AG04449 (cell line): ENCODE measurements at places on chromosomes 16 and 17.
A peak's percentile ranks its signal among the peaks of the same experiment; 100 is the strongest.

DNA sequence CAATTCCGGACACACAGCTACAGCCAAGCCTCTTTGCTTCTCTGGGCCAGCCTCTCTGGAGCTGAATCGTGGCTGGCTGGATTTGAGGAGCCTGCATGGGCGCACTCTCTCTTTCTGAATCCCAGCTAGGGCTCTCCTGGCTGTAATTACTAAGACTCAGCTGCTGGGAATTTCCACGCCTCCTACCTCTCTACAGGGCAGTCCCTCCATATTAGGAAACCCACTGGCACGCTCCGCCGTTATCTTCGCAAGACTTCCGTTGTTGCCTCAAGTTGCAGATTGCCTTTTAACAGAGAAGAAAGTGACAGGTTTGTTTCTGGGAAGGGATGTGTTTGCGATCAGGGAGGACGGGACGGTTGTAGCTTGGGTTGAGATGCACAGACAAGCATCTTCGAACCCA, 188.4 kb upstream of the NLRP1 start:
- DNase-seq, result no peak

DNA sequence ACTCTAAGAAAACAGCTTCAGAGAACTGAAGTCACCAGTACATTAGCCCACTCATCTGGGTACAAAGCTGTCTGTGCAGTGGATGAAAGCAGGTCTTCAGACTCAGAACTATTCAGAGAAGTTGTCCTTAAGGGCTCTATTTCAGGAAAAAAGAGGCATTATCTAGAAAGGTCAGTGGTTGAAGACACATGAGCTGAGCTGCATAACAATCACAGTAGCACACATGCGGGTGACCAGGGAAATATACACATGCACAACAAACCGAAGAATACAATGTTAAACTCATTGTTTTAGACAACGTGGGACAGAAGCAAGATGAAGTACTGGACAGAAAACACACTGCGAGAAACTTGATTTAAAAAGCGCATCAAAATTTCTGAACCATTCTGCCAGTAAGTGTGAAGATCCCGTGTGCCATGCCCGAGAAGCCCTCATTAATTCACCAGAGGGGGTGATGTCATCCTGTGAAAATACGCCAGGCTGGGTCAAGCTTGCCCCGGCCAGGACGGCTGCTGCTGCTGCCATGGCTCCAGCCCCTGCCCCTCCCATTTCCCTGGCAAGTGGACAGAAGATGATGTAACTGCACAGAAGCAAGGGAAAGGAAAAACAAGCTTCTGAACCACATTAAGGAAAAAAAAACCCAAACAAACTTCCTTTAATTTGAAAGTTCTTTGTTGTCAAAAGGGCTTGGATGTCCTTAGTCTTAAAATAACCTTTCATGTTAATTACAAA, 10.1 kb downstream of the DYNC1LI2 start:
- DNase-seq, result peak; percentile 49

DNA sequence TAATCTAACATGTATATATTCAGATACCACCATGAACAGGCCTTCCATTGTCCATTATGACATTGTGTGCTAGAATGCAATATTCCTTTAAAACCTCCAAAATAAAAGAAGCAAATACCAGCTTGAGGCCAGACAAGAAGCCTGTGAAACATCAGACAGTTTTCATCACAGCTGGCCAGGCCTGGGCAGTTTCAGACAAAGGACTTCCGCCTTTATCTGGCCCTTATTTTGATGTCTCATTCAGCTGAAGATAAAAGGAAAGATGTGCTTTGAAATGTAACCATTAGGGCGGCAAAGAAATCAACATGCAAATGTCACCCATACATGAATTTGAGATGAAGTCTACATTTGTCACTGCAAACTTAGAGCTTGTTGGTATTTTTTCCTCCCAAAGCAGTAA, 737.5 kb downstream of the KCNJ2 start:
- DNase-seq, result no peak

DNA sequence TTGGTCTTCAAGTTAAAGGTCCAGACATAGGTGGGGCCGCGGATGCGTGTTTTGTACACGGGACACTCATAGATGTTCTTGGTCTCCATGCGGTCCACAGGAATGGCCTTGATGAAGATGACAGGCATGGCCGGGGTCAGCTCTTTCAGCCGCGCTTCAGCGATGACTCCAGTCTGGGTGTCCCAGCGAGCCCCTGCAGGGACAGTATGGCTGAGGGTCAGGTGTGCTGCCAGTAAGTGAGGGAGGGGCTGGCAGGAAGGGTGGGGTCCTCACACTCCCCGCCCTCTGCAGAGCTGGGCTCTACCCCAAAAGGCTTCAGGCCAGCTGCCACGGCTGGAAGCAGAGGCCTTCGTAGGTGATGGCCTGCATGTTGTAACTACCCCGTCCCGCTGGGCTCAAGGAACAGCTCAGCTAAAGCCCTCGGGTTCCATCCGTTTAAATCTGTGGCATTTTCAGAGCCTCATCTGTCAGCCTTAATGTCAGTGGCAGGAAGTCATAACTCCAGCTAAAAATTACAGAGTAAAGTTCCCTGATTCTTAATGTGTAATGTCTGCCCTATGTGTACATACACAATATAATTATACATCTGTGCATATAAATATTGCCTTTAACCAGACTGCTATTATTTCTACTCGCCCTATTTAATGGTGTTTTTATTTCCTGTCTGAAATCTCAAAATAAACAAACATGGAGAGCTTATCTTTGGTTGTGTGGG, 45.7 kb downstream of the PGS1 start:
- DNase-seq, result no peak

GRCh38 chr17:50051082-50051576, 4.8 kb upstream of the ITGA3 start:
- DNase-seq, result no peak

DNA sequence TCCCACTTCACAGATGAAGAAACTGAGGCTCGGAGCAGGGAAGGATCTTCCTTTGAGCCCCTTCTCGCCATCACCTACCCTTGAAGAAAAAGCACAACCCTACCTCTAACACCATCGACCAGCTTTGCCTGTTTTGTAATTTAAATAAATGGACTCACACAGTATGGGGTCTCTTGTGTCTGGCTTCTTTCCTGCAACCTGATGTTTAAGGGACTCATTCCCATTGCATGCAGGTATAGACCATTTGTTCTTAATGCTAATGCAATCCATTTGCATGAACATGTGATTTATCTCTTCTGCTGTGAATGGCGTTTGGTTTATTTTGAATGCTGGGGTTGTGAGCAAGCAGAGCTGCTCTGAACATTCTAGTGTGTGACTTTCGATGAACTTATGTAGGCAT, 150.8 kb upstream of the FOXF1 start:
- no peak for DNase-seq

DNA sequence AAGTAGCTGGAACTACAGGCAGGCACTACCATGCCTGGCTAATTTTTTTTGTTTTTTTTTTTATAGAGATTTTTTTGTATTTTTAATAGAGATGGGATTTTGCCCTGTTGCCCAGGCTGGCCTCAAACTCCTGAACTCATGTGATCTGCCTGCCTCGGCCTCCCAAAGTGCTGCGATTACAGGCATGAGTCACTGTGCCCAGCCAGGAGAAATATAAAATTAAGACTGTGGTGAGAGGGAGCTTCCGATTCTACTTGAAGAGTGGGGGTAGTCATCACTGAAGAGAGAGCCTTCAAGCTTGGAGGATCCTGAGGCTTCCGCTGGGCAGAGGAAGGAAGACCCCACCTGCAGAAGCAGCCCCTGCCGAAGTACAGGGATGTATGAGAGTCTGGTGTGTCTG, 34.4 kb upstream of the RGS9 start:
- DNase-seq, result no peak

DNA sequence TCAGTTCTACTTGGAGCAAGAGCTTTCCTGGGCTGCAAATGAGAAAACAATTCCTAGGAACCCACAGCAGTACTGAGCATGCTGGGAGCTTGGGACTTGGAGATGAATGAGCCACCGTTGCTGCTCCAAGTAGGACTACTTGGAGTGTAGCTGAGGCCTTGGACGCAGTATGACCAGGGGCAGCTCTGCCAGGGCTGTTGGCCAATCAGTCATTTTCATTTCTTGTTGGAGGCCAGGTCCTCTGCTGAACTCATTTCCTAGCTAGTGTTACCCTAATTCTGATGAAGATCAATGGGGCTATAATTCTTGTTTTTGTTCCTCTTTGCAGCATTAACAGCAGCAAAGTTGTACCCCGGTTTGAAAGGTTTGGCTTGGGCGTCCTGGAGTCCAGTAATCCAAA, 8.0 kb upstream of the LGALS9 start:
- DNase-seq, result no peak

- no peak for DNase-seq
These were observed 27.5 kb downstream of the GGA2 start for GRCh38 chr16:23482778-23483177.

DNA sequence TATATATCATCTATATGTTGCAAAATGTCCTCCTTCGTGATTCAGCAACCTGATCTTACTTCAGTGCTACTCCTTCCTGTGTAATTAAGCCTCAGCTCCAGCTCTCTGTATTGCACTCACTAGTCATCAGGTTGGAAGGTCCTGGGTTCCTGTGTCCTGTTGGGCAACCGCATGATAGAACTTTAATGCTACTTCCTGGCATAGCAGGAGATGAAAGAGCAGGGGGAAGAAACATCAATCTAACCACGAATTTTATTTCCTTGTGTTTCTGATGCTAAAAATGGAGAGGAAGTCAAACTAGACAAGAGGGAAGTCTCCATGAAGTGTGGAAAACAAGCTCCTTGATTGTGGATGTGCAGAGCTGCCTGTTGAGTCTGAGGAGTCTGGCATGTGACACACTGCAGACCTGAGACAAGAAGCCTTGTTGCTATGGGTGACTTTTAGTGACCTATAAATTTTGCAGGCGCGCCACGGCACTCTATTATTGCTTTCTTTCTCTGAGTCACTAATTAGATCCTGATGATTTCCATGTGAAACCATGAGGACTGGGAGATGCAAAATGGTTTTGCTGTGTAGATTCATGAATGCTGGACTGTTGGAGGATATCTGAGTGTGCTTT, 25.6 kb downstream of the IGSF6 start:
- DNase-seq, result peak; percentile 79

DNA sequence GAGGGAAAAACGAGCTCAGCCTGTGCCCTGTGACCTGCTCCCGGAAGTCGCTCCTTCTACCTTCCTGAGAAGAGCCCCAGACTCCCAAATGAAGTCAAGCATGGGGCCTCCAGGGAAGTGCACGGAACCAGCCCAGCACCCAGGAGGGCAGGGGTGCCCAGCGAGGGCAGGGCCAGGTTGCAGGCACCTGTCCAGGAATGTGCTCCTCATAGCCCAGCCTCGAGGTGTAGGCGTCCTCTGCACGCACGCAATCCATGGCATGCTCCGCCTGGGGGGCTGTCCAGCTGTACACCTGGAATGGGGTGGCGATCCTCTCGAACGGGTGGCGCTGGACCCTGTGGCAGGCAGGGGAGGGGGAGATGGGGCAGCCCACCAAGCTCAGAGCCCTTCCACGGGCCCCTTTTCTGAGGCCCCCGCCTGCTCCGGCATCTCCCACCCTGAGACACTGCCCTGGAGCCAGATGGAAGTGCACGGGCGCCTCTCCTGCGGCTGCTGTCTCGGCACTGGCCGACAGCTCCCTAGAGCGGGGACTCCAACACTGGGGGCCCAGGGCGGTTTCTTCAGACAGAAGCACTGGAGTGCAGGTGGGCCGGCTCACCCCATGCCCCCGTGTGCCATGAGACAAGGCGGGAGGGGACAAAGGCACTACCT, 10.9 kb downstream of the CLUH start:
- no peak for DNase-seq

DNA sequence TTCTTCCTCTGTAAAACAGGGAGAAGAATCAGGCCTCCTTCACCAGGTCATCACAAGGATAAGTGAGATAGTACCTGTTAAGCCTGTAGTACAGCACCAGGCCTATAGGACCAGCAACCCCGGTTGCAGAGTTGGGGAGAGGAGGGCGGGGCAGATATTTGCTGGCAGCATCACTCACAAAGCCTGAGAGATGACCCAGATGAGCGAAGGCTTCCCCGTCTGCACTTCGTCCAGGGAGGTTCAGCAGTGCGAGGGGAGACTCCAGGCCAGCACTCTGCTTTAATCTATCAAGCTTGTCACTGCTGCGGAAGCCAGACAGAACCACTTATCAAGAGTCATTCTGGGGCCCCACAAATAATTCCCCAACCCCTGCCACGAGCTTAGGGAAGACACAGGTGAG, 15.8 kb upstream of the RBBP6 start:
- DNase-seq, result no peak

GRCh38 chr17:36674278-36674650, 72.9 kb downstream of the MRM1 start:
- no peak for DNase-seq

GRCh38 chr17:6756425-6757031, 682 bp downstream of the XAF1 start:
- no peak for DNase-seq

- DNase-seq, result no peak
These were observed 20.0 kb downstream of the CALCOCO2 start for GRCh38 chr17:48850792-48851323.

DNA sequence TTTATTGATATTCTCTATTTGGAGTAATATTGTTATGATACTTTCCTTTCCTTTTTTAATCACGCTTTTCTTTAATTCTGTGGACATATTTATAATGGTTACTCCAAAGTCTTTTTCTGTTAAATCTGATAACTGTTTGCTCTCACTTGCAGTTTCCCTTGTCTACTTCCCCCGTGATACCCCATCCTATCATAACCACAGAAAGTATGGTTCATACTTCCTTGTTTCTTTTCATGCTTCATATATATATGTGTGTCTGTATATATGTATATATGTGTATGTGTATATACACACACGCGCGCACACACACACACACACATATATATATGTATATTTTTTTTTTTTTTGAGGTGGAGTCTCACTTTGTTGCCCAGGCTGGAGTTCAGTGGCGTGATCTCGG, 23.5 kb downstream of the SPECC1 start:
- DNase-seq, result no peak
